ENCODE measurements at places on chromosomes 16 and 17. TPM values are rescaled to one million over a fixed set of nuclear protein-coding genes. Genes with fewer than 3 reads are reported as not detected.

DNA sequence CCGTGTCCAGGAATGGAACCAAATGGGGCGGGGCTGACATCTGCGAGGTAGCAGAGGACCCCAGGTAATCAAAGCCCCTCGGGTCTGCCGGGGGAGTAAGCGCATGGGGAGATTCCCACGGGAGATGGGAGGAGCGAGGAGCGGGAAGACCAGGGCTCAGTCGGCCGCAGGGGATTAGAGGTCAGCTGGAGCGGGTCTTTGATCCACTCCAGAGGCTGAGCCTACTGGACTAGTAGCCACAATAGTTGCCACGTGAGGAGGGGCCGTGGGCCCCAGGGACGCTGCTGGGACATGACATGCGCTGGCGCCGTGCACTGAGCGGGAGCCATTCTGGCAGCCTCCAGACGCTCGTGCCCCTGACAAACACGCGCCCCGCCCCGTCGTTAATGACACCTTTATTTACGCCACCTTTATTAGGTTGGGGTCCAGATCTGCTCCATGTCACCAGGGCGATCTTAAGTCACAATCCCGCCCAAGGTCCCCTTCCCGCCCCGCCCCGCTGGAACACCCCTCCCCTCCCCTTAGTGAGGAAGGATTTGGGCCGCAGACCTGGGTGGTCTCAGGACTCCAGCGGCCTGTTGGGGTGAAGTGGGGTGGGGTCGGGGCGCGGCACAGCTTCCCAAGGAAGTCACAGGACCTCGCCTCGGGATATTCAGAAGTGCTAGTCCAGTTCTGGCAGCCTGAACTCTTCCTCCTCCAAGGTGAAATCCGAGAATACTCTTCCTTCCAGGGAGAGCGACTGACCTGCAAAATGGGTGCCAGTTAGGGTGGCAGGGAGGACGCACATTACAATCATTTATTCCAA, 15.0 kb downstream of the PPY start:
- no peak for DNase-seq

- no peak for DNase-seq
Observed at GRCh38 chr17:7192271-7192937, 13.2 kb upstream of the ASGR1 start.

DNA sequence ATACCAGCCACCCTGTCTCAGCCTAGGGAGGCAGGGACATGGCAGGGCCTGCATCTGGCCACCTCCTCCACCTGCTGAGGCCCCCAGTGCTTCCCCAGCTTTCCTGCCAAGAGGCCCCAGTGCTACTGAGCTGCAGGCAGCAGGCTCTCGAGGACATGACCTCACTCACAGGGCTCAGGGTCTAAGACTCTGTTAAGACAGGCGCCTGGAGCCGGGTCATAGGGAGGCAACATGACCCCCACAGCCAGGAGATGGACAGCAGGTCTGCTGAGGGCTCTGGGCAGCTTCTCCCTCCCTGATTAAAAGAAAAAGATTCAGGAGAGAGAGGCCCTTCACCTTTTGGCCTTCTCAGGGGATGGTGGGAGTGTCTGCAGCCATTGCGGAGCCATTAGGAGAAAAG, 23.2 kb upstream of the FASN start:
- no peak for DNase-seq

GRCh38 chr16:3650631-3651265, 3.7 kb upstream of the DNASE1 start:
- no peak for DNase-seq

DNA sequence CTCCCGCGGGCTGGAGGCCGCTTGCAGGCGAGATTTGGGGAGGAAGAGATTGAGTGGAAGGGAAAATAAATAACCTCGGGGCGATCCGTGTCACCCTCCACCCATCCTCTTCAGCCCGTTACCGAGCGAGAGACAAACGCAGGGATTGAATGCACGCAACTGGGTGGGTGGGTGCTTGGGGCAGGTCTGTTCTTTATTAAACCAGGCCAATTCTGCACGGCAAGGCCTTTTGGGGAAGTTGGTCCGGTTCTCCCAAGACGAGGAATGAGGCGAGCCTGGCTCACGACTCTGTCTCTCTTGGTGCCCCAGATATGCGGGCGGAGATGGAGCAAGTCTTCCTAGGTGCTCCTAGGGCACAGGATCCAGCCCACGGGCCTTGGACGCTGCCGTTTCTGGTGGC, 396 bp upstream of the HOXB7 start:
- DNase-seq = no peak

- no peak for DNase-seq
Observed at GRCh38 chr16:22400900-22401299, 26.5 kb upstream of the CDR2 start.

DNA sequence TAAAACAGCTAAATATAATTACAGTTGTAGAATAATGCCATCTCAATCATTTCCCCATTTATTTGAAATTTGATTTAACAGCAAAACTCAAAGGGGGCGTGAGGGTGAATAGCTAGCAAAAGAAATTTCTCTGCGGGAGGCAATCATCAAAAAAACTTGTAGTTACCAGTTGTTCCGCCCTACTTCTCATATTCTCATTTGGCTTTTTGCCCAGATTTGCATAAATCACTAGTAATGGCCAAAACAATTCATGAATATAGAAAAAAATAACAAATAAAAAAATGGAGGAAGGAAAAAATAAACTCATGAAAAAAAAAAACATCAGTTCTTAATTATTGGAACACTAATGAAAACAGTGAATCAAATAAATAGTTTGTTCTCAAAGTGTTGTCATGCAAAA, 722.6 kb upstream of the KIF2B start:
- DNase-seq = no peak

DNA sequence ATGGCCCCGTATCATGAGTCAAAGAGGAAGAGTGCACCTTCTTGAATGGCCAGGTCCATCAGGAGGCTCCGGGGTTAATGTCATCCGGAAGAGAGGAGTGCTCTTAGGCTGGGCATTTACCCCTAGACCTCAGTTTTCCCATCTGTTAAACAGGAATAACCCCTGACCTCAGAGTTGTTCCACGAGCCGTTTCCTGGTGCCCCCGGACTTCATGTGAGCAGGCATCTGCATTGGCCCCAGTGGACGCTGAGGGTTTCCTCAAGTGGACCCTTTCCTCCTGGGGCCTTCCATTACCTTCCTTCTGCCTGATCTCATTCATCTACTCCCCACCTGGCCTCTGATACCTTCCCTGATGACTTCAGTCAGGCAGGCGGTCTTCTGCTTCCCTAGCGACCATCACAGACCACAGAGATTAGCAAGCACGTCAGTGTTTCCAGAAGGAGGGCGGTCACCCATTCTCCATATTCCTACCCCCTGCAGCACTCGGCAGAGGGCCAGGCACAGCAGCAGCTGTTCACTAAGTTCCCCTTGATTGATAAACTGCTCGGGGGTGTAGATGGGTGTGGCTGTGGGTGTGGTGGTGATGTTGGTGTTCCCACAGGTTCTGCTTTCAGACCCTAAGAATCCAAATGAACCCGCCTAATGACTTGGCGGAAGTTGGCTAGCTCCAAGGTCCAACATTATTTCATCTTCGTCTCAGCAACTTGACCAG, 346.6 kb upstream of the TNRC6C start:
- no peak for DNase-seq

GRCh38 chr17:75412455-75413317, 7.2 kb upstream of the GRB2 start:
- peak; percentile 52 for DNase-seq

The HSPB9 gene
- 0.13 TPM for total RNA-seq

The KRTAP16-1 gene
- 0.16 TPM for total RNA-seq

The ALG1 gene
- total RNA-seq = 12.0 TPM

The KCNH4 gene
- total RNA-seq = 0.06 TPM

The ADORA2B gene
- not detected for total RNA-seq

The DPEP1 gene
- total RNA-seq = not detected
